HuH-7 (cell line): ENCODE measurements at places on chromosomes 5 and 9.

DNA sequence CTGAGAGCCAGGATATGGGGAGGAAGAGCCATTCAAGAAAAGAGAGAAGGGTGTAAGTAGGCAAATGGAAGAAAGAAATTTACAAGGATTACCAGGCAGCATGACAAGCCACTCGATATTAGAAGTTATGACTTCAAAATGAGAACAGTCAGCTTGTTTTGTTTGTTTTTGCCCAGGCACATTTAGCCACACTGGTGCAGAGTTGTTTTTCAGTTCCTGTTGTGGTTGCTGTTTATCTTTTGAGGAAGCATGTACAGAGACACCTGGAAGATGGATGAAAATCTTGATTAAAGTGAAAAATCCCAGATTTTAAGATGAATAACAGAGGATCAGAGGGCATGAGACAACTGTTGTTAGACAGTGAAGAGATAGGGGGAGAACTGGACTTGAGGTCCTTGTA lies 199.1 kb downstream of the MTRR start:
- DNase-seq: no peak

- DNase-seq: no peak
These were observed 1.7 kb upstream of the SPINK6 start for GRCh38 chr5:148201151-148201550.

GRCh38 chr9:135000647-135001245 lies 83.0 kb upstream of the FCN1 start:
- no peak for DNase-seq

GRCh38 chr9:70256123-70256551 lies 2.6 kb upstream of the SMC5 start:
- DNase-seq: no peak

- DNase-seq: no peak
These were observed 17.0 kb downstream of the BTNL8 start for GRCh38 chr5:180915924-180916323.

- DNase-seq: no peak
These were observed 132.4 kb downstream of the FRMD3 start for GRCh38 chr9:83405759-83406158.

GRCh38 chr5:77131361-77131760 lies 44.3 kb upstream of the ZBED3 start:
- no peak for DNase-seq

- no peak for DNase-seq
These were observed 38.9 kb upstream of the EGFL7 start for GRCh38 chr9:136623842-136624183.

- no peak for DNase-seq
These were observed 231.6 kb downstream of the GOLPH3 start for GRCh38 chr5:31942546-31942945.

DNA sequence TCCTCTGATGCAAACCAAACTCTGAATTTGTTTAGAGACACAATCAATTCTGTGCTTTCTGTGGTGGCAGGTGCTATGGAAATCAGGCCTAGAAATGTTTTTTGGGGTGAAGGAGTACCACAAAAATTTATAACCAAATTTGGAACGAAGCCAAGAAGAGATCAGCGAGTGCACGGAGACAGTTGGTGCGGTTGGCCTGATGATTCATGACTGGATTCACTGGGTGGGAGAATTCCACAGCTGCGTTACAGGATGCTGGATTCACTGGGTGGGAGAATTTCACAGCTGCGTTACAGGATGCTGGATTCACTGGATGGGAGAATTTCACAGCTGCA lies 135.6 kb upstream of the IRX4 start:
- DNase-seq: no peak

DNA sequence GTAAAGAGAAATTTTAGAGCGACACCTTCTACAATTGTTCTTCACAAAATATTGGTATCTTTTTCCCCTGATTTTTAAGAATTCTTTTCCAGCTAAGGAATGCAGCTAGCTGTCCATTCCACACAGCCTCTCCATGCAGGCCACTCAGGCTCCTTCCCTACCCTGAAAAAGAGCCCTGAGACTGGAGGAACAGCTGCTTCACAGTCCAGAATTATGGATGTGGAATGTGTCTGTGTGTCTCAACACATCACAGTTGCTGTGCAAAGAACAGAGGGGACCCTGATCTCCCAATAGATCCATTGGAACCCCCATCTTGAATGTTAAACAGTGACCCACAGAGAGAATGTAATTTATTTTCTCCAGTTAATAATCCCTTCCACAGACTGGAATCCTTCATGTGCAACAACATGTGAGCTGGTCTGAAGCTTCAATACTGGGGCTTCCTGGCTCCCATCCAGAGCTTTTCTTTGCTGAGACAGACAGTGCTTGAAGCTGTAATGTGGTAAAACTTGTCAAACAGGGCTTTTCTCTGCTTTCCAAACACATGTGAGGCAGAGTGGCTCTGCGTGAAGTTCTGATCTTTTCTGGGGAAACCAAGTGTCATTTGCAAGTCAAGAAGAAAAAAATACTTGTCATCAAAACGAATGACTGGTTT lies 53.3 kb upstream of the SMC5 start:
- no peak for DNase-seq

- no peak for DNase-seq
These were observed 405.2 kb downstream of the ZNF608 start for GRCh38 chr5:124341066-124341858.

- no peak for DNase-seq
These were observed 13.8 kb downstream of the CLPTM1L start for GRCh38 chr5:1330847-1331831.

- no peak for DNase-seq
These were observed 60.1 kb downstream of the PTPDC1 start for GRCh38 chr9:94144394-94144793.

- no peak for DNase-seq
These were observed 27.4 kb downstream of the ATPSCKMT start for GRCh38 chr5:10222326-10222725.

DNA sequence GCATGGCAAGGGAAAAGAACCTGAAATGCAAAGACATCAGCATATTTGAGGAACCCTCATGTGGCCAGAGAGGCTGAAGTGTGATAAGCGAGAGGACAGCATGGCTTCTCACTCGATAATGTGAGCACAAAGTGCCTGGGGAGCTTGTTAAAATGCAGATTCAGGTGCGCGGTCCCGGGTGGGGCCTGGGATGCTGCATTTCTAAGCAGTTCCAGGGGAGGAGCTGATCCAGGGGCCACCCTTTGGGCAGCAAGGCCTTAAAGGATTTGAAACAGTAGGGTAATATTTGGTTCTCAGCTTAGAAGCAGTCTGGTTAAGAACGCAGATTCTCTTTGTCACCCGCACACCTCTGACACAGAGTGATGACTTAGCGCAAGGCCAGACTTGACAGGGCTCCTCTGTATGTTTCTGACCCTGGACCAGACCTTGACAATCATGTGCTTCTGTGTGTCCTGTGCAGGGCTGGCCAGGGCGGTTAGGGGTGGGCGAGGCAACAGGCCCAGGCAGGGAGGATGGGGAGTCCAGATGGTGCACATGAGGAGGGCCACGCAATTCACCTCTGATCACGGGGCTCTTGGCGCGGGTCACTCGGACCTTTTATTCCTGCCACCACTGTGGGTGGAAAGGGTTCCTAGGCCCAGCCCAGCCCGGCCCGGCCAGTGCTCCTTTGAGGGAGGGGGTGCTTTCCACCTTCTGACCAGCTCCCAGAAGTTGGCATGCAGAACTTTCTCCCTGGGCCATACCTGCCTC lies 62.8 kb upstream of the TBC1D2 start:
- no peak for DNase-seq

DNA sequence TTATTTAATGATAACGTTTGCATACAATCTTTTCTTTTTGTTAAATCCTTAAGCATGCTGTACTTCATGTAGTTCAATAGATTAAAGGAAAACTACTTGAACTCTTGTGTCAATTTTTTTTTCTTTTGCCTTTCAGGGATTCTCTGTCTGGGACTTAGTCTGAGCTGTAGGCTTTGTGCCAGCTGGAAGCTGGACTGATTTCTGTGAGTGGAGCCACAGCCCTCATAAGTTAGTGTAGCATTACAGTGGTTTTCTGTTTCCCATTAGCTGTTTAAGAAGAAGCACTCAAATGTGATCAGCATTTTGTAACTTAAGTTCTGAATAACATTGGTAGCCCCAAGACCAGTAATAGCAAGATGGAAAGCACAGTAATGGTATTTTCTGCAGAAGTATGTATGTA lies 330.6 kb upstream of the MEF2C start:
- no peak for DNase-seq

- DNase-seq: peak; percentile 61
These were observed 15.9 kb upstream of the RUFY1 start for GRCh38 chr5:179534431-179534830.

GRCh38 chr5:14486486-14486885 lies 95.1 kb upstream of the OTULINL start:
- no peak for DNase-seq

GRCh38 chr5:133506181-133506580 lies 106.2 kb downstream of the FSTL4 start:
- no peak for DNase-seq

DNA sequence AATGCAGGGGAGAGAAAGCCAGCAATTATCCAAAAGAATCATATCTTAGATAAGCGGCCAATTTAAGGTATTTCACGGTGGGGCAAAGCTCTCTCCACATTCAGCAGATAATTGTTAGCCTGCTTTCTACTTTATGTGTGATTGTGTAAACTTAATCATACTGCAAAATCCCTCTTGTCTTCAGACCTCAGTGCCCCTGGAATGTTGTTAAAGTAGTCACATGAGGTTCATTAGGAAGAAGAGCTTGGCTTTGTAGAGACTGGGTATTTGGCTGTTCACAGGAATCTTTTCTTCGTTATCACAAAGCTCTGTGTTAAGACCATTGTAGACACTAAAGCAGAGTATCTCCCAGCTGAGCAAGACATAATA lies 127.0 kb downstream of the RFK start:
- DNase-seq: no peak

DNA sequence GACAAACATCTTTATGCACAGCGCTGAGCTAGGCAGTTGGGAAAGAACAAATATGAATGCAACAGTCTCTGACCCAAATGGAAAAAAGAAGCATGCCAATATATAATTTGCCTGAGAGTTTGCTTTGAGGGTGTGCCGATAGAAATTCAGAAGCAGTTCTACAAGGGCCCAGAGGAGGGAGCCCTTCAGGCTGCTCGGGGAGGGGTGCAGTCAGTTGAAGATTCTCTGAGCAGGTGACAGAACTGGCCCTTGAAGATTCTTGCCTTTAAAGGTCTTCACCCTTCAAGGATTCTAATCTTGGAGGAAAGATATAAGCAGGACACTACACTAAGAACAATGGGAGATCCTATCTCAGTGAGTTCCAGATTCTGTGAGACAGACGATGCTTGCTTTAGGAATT lies 3.7 kb upstream of the PAPPA start:
- DNase-seq: peak; percentile 62
